ENCODE measurements at places on chromosomes 5 and 9.

- DNase-seq, result no peak
Measured at GRCh38 chr5:36787365-36788093, 89.0 kb upstream of the NIPBL start.

- DNase-seq, result no peak
Measured at GRCh38 chr5:72210888-72211678, 103.8 kb downstream of the MAP1B start.

- no peak for DNase-seq
Measured at GRCh38 chr5:110872963-110873362, 134.2 kb downstream of the SLC25A46 start.

DNA sequence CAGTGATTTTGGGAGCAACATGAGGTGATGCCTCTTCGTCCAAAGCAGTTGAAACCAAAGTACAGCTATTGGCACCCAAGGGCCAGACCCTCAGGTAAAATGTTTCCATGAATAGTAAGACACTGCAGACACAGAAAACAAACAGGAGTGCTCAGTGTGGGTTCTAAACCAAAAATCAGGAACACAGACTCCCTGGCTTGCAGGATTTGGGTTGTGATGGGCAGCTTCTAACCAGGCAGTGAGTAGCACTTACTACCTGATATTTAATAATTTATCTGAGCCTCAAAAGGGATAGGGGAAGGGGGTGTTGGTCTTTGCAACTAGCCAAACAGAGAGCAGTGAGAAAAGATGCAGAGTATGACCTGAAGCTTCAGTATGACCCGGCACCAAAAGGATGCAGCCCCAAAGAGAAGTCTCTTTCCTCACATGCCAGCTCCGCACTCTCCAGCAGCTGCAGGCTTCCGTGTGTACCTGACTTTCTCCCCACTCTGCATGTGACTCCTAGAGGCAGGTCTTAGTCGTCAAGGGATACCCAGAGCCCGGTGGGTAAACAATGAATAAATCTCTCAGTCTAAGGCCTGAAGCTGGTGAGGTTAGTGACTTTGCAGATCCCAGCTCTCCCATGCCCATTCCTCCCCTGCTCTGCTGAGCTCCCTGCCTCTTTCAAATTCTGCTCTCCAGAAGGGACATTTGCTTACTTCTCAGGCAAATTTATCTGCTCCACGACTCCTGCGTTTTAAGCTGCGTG, 105.4 kb upstream of the SPOCK1 start:
- no peak for DNase-seq

- no peak for DNase-seq
Measured at GRCh38 chr9:31445960-31446359, 938.5 kb upstream of the ACO1 start.

GRCh38 chr9:105280691-105281090, 36.2 kb downstream of the SLC44A1 start:
- DNase-seq, result no peak

DNA sequence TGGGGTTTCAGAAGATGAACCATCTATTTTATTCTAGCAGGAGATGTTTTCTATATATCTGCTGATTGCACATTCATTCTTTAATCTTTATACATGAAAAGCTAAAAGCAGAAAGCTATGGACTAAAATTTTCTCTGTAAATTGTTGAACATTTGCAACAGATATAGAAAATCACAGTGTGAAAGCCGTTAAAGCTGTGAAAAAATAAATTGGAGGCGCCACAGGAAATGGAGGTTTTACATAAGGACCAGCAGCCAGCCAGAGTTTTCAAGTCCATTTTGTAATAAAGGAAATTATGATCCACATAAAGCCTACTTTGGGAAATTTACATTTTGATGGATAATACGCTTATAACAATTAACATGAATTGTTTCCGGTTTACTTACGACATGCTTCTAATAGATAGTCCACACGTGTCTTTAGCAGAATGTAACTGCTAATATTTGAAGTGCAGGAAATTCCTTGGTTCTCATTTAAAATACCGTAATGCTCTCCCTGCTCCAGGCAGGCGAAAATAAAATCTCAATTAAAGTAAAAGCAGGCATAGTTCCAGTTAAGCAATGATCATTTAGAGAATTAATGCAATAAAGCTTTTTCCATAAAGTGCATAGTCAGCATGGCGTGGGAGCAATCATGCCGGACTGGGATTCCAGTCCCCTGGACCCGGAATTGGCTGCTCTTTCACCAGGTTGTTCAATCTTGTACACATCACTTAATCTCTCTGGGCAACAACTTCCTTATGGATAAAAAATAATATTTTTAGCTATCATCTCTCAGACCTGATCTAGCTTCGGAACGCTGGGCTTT, 445.4 kb downstream of the ZNF608 start:
- DNase-seq, result peak; percentile 6

GRCh38 chr9:119802621-119803020, 433.4 kb upstream of the BRINP1 start:
- peak; percentile 10 for DNase-seq

- no peak for DNase-seq
Measured at GRCh38 chr5:74020503-74020902, 394.5 kb downstream of the ARHGEF28 start.

GRCh38 chr9:7342229-7342628, 457.3 kb downstream of the DMAC1 start:
- no peak for DNase-seq

- DNase-seq, result peak; percentile 23
Measured at GRCh38 chr9:111483439-111483857, 735 bp downstream of the ECPAS start.

DNA sequence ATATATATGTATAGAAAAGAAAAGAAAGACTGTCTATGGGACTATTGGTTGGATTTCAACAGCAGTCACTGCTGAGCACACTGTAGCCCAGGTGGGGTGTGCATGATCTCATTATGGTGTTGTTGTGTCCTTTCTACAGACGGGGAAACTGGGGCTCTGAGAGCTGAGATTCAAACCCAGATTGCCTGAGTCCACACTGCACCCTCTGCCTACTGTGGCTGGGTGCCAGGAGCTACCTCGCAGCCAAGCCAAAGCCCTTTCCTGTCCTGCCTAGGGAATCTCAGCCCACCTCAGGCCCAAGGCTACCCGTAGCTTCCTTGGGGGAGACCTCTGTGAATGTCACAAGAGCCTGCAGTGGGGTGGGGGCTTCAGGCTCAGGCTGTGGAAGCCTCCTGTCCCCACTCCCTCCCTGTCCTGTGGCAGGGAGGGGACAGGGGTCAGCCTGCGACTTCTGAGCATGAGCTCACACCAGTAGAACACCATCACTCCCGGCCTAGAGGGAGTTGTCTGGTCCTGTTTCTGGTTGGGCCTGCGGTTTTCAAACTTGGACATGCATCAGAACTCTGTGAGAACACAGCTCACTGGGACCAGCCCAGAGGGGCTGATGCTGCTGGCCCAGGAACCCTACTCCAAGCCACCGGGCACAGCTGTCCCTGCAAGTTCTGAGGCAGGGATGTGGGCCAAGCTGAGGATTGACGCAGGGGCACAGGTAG, 7.9 kb upstream of the NINJ1 start:
- no peak for DNase-seq

GRCh38 chr5:31944684-31945445, 229.3 kb downstream of the GOLPH3 start:
- no peak for DNase-seq

GRCh38 chr9:107213080-107213479, 70.0 kb upstream of the RAD23B start:
- DNase-seq, result no peak

GRCh38 chr9:114497727-114498382, 7.4 kb downstream of the WHRN start:
- no peak for DNase-seq

DNA sequence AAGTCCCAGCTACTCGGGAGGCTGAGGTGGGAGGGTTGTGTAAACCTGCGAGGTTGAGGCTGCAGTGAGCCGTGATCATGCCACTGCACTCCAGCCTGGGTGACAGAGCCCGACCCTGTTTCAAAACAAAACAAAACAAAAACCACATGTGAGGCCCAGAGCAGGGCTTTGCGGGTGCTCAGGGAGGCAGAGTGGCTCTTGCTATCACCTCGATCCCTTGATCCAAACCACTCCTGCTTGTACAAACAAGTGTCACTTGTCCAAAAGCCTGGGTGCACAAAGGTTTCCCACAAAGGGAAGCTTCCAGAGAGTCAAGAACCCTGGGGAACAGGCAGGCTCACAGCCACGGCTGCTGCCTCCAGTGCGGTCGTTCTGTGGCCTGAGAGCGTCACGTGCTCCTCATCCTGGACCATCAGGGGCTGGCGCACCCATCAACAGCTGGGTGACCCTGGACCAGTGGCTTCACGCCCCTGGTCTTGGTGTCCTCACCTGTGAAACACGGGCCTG, 162.7 kb downstream of the C9orf50 start:
- peak; percentile 57 for DNase-seq

DNA sequence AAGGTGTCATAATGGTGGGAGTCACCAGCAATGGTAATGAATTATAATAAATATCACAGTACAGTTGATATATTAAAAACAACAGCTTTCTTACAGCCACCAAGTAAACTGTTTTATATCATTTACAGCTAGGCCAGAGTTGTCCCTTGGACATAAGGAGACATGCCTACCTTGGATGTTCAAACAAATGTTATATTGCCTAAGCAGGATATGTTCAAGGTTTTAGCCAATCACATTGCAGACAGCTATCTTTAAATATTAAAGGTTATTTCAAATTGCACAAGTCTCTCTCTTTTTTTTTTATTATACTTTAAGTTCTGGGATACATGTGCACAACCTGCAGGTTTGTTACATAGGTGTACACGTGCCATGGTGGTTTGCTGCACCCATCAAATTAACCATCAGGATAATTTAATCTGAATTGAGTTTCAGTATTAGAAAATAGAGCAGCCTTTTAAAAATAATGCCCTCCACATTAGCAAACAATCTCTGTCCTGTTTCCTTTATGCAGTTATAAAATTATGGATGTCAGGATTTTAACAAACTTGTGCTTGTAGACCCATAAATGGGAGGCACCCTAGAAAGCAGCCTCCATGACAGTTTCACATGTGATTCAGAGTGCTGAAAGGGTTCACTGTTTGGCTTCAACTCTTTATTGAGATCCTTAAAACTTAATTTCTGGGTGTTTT, 340.7 kb downstream of the ARRDC3 start:
- DNase-seq, result no peak

DNA sequence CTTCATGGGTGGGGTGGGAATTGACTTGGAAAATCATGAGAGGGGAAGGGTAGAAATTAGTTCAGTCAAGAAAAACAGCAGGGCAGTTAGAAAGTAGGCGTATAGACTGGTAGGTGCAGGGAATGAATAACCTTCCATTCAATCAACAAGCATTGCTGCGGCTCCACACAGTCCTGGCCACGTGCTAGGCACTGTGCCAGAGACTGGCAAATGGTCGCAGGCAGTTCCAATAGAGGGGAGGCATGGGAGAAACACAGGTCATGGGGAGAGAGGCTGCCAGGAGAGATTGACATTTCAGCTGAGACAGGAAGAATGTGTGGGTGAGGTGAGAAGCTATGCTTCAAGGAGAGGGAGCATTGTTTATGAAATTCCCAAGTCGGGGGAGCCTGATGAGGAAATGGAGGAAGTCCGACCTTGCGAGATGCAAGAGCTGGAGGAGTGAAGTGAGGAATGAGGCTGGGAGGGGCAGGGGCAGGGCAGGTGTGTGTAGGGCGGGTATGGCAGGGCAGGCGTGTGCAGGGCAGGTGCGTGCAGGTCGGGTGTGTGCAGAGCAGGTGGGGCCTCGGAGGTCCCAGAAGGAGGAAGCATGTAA, 54.4 kb upstream of the PPARGC1B start:
- DNase-seq, result no peak

- no peak for DNase-seq
Measured at GRCh38 chr9:7534211-7534935, 265.2 kb downstream of the DMAC1 start.

- no peak for DNase-seq
Measured at GRCh38 chr5:90484540-90484939, 9.9 kb downstream of the POLR3G start.

- DNase-seq, result no peak
Measured at GRCh38 chr5:157362012-157362411, 96.1 kb downstream of the CYFIP2 start.

GRCh38 chr5:82419559-82420332, 141.6 kb upstream of the RPS23 start:
- no peak for DNase-seq

DNA sequence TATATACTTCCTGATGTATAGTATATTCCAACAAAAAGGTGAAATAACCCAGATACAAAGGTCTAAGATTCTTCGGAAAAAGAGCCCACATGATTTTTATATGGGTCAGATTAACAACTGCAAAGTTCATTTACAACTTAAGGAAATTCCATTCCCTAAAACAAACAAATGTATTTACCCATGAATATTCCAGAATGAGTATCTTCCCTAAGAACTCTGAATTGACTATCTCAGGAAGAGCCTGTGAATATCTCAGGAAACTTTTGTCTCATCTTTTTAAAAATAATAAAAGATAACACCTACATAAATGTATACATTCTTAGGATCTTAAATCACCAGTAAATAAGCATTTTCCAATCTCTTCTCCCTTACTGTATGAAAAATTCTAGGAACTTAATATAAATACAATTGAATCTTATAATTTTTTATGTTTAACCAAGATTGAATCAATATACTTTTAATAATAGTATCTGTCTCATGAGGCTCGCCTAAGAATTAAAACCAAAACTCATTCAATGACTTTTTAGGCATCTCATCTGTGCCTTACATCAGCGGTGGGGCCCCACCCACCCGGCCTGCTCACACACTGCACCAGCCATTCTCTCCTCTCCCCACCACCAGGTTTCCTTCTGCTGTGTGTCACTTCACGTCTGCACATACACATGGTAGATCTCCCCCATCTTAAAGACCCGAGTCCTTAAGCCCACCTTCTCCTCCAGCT, 78.1 kb downstream of the RAPGEF1 start:
- DNase-seq, result no peak

GRCh38 chr9:117170567-117170966, 244.3 kb downstream of the ASTN2 start:
- no peak for DNase-seq

- DNase-seq, result no peak
Measured at GRCh38 chr9:23438299-23438907, 387.6 kb downstream of the ELAVL2 start.

DNA sequence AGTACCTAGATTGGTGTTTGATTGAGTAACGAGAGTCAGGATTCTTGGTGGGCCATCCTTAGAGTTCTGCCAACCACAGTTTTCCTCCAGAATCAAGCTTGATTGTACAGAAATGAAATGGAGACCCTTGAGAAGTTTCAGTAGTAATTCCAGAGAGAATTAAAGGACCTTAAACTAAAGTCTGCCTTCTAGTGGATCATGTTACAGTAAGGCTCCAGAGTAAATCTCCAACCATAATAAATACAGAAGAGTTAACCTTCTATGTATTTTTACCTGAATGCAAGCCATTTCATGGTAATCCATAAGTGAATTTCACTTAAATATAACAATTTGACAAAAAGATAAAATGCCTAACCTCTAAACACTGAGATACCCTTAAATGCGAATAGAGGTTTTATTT, 53.0 kb upstream of the CNTLN start:
- no peak for DNase-seq

- DNase-seq, result no peak
Measured at GRCh38 chr5:142871363-142872193, 101.4 kb downstream of the ARHGAP26 start.

Data from anterior cingulate cortex (tissue), 58 donors.